Common myeloid progenitor, CD34-positive (primary cell): ENCODE measurements at places on chromosomes 2 and 18.

DNA sequence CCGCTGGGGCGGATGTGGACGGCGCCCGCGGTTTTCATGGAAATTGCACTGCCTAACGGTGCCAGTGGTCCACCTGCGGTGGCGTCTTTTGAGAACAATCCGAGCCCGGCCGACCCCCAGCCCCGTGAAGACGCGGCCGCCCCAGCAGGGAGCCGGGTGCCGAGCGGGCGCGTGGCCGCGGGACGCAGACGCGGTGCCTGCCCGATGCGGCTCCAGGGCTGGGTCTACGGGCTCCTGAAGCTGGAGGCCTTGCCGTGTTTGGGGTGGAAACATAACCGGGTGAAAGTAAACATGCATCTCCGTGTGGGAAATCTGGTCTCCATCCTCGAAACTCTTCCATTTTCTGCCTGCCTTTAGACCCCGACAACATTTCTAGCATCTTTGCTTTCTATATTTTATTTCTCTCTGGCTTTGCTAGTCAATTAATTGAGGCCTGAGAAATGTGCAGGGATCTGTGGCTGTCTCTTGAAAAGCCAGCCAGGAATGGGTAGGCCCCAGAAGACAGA is 572 bp downstream of the INPP4A start:
- peak; percentile 53 for DNase-seq

DNA sequence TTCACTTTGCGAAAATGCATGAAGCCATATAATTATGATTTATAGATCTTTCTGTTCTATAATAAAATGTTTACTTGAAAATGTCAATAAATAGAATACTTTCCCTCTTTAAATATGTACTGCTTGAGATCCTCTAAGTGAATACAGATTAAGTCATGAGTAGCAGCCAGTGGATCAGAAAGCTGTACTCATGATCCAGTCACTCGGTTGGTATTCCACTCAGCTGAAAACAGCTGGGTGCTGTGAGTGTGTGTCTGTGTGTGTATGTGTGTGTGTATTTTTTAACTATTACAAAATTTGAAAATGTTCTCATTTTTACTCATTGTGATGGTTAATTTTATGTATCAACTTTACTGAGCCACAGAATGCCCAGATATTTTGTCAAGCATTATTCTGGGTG is 141.6 kb upstream of the CYP26B1 start:
- no peak for DNase-seq

- peak; percentile 13 for DNase-seq
These were observed 41.1 kb downstream of the TMEM185B start for GRCh38 chr2:120182019-120182560.

- DNase-seq: peak; percentile 35
These were observed 34.0 kb upstream of the MALL start for GRCh38 chr2:110149330-110150220.

DNA sequence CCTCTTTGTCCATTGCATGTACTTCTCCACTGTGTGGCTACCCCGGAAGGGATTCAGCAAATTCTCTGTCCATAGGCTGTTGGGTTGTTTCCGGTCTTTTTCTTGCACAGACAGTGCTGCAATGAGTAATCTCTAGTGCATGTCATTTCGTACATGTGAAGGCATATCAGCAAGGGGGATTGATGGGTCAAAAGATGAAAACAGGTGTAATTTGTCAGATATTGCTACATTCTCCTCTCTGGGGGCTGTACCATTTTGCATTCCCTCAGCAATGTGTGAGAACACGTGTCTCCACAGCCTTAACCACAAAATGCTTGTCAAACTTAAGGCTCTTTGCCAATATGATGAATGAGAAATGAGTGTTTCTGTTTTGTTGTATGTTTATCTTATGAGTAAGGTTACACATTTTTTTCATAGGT is 60.5 kb downstream of the KLHL29 start:
- DNase-seq: peak; percentile 44

GRCh38 chr2:201664334-201664733 is 21.0 kb upstream of the TMEM237 start:
- DNase-seq: no peak

DNA sequence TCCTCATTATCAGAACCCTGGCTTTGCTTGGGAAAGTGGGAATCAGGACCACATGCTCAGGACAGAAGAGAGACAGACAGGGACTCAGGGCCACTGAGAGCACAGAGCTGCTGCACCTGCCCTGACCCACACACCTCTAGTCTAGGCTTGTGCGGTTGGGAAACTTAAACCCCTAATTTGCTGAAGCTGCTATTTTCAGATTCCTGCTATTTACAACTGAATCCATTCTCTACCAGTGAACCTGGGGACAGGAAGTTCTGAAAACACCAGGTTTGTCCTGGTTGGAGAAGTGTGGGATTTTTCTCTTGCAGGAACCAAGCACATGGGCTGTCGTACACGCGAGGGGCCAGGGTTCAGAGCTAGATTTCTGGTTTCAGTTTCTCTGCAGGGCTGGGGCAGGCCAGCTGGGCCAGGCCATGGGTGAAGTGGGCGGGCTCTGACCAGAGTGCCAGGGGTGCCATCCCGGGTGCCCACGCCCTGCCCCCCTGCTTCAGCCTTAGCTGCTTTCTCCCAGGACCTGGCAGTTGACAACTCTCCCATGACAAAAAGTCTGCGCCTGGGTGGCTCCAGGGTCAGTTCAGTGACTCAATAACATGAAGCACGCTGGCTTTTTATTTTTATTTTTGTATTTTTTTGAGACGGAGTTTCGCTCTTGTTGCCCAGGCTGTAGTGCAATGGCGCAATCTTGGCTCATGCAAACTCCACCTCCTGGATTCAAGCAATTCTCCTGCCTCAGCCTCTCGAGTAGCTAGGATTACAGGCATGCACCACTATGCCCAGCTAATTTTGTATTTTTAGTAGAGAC is 51.3 kb upstream of the SLC1A4 start:
- DNase-seq: no peak

GRCh38 chr2:237128026-237128703 is 42.5 kb downstream of the COPS8 start:
- DNase-seq: peak; percentile 59

- DNase-seq: peak; percentile 7
These were observed 49.7 kb downstream of the TSN start for GRCh38 chr2:121804997-121805765.

GRCh38 chr2:54471221-54471711 is 15.1 kb downstream of the SPTBN1 start:
- DNase-seq: no peak

DNA sequence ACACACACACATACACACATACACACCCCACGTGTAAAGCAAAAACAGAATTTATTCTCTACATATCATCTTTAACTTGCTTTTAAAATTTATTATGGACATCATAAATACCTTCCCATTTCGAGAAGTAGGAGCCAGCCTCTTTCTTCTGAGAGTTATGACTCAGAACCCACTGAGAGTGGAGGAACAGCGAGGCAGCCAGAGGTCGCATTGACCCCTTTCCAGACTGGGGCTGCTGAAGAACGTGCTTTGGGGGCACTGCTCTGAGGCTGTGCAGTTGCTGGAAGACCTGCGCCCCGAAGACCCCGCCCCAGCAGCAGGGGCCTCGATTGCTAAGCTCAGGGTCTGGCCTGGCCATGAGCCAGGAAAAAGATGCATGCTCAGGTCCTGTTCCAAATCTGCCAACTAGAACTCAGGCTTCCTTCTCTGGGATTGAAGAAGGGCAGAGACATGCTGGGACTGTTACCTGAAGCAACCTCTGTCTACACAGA is 133.8 kb upstream of the TWIST2 start:
- DNase-seq: no peak

DNA sequence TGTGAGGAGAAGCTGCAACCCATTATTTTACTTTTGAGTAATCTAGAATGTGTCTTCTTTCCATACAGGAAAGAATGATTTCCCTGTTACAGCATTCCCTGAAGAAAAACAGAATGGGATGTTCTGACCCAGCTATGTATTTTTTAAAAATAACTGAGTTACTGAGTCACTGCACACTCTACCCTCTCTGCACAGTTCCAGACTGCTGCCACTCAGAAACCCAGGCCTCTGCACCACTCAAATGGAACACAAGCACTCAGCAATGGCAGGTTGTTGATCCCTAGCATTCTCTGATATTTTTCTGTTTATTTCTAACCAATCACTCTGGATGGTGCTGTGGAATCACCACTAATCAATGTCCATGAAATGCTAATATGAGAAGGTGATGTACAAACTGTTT is 1300.0 kb upstream of the FAM98A start:
- DNase-seq: no peak

DNA sequence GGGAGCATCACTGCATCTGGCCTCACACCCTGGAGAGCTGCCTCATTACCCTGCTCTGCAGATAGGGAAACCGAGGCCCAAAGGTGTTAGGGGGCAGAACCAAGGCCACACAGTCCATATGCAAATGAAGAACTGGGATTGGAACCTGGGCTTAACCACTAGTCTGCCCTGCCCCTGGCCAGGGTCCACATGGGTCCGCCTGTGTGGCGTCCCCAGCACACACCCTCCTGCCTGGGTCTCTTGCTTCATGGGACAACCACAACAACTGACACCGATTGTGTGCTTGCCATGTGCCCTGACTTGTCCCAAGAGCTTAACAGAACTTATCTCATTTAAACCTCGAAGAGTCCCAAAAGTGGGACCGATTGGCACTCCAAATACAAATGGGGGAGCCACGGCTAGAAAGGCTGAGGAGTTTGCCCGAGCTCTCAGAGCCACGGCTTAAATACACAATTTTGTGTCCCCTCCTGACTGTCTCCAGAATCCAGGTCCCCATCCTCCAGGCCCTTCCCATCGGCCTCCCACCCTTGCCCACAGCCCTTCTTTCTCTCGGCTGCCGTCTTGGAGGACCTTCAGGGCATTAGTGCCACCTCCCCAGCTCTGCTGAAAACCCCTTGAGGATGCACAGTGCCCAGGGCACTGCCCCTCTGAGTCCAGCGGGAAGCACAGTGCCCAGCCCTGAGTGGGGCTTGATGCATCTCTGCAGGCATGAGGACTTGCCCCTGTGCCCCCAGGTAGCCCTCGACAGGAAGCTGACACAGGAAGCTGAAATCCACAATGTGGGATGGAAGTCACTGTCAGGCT is 5.8 kb upstream of the DUSP2 start:
- DNase-seq: no peak

DNA sequence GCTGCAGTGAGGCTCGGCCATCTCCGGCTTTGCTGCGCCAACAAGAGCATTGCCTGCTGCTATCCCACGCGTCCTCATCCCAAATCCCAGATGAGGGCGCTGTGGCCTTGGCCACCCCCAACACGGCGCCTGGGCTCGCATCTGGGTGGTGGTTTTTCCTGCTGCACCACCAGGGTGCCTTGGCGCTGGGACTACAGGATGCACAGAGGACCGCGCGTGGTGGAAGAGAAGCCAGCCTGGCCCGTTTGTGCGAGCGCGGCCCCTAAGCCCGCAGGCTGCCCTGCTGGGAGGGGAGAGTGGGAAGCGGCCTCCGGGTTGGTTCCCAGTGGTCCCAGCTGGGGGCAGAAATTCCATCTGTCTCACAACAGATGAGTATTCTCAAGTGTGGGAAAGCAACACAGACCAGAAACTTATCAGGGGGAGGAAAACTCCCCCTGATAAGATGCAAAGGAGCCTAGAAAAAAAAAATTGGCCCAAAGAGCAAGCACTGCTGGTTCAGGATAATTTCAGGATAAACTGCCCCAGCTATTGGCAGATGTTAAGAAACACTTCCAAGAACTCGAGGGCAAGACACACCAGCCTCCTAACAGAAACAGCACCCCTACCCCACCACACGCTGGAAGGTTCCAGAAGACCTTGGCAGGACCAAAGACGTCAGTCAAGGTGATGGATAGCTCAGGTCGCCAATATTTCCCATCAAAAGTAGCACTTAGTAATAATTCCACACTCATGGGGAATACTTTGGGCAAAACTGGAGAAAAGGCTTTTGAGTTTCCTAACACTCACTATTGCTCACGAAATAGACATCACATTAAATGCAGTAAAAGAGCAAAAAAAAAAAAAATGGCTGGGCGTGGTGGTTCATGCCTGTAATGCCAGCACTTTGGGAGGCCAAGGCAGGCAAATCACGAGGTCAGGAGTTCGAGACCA is 152.1 kb downstream of the PXDN start:
- no peak for DNase-seq

GRCh38 chr2:241850544-241851324 is 8.0 kb downstream of the PDCD1 start:
- DNase-seq: no peak

- no peak for DNase-seq
These were observed 39.0 kb upstream of the NEDD4L start for GRCh38 chr18:58005011-58005410.

DNA sequence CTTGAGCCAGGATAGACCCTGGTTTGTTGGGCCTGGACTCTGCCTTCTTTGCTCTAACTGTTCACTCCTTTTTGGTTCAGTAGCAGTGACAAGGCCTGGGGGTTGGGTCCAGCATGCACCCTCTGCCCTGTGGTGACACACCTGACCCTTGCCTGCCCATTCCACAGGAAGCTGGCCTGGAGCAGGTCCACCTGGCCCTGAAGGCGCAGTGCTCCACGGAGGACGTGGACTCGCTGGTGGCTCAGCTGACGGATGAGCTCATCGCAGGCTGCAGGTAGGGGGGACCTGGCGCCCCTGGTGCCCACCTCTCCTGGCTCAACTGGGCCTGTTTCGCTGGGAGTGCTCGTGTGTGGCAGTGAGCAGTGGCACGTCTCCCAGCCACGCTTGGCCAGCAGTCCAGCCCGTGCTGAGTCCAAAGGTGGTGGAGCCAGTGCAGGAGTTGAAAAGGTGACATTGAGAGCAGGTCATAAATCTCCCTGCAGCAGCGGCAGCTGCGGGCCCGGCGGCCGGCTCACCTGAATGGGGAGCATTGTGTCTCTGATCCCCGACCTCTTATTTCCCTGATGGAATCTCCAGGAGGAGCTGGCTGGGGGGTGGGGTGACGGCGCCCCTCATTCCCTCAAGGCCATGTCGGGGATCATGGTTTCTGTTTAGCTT is 102.6 kb downstream of the DYSF start:
- no peak for DNase-seq

DNA sequence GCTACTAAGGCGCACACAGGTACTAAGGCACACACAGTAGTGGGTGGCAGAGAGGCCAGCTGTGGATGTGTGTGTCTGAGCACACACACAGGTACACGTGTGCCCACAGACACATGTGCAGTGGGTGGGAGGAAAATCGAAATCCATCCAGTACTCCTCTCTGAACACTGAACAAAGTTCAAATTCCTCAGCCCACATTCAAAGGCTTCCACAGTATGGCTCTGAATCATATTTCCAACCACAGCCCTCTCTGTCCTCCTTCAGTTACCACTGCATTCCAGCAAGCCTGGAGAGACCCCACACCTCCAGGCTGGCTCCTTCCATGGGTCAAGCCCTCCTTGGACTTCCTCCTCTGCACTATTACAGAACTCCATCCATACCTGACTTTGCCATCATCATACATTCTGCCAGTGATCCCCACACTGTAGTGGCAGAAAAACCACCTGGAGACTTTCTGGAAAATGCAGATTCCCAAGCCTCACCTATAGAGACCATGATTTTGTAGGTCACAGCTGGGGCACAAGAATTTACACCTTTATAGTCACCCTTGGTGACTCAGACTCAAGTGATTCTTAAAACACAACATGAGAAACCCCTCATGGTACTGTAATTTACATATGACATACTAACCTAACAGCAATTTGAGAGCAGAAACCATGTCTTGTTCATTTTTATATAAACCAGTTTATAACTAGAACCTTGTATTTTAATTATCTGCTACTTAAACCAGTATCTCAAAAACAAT is 31.4 kb downstream of the EPG5 start:
- no peak for DNase-seq

GRCh38 chr2:180411661-180412060 is 404.6 kb upstream of the CWC22 start:
- DNase-seq: no peak

GRCh38 chr2:103294420-103294819 is 532.6 kb downstream of the TMEM182 start:
- no peak for DNase-seq
